ENCODE measurements at places on chromosomes 2 and 18.

- peak; percentile 45 for DNase-seq
Observed at GRCh38 chr18:13455960-13456481, 237.5 kb downstream of the LDLRAD4 start.

GRCh38 chr2:134122610-134123009, 131.3 kb upstream of the MGAT5 start:
- no peak for DNase-seq

DNA sequence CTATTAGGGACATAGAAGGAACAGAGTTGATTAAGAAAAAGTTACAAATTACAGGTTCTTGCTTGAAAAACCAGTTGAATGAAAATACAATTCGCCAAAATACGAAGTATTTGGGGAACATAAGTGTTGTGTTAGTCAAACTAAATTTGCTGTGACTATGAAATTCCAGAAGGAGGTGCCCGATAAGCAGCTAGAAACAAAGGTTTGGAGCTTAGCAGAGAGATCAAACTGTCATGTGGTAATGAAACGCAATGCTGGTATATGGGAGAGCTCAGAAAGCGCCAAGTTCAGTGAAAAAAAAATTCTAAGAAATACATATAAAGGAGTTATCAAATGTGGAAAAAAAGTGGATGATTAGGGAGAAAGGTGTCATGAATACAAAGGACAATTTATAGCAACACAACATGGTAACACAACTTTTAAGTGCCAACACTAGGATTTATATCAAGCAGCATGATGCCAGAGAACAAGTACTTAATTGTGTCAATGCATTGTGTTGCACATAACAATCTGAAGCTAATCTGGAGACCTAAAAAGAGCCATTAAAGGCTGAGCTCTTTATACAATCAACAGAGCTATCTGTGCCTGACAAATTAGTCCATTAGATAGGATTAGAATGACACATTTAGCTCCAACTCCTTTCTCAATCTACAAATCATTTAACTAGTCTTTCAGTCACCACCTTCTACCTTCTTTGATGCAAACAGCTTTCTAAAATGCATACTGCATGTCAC, 31.2 kb downstream of the SMAD2 start:
- no peak for DNase-seq

- DNase-seq, result no peak
Observed at GRCh38 chr2:19843992-19844515, 57.7 kb downstream of the TTC32 start.

- no peak for DNase-seq
Observed at GRCh38 chr2:602571-603359, 74.4 kb downstream of the TMEM18 start.

- no peak for DNase-seq
Observed at GRCh38 chr2:220509096-220509757, 881.8 kb downstream of the SLC4A3 start.

- no peak for DNase-seq
Observed at GRCh38 chr18:34730774-34731173, 20.7 kb downstream of the DTNA start.

DNA sequence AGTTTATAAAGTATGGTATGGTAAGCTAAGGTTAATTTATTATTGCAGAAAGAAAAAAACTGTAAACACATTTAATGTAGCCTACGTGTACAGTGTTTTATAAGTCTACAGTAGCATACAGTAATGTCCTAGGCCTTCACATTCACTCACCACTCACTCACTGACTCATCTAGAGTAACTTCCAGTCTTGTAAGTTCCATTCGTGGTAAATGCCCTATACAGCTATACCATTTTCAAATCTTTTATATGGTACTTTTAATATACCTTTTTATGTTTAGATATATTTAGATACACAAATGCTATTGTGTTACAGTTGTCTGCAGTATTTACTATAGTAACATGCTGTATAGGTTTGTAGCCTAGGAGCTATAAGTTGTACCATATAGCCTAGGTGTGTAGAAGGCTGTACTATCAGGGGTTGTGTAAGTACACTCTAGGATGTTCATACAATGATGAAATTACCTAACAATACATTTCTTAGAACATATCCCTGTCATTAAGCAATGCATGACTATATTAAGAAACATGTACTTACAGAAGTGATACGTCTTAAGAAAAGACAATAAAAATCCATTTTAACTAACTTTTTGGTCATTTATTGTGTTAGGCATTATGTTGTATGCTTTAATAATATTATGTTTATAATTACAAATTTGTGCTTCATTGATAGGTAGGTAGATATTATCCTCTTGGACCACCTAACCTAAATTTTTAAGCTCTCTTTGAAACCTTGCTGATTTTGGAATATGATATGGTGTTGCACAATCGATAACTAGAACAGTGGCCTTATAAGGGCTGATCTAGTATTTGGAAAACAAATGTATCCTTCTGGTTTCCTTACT, 51.9 kb downstream of the VRK2 start:
- no peak for DNase-seq

DNA sequence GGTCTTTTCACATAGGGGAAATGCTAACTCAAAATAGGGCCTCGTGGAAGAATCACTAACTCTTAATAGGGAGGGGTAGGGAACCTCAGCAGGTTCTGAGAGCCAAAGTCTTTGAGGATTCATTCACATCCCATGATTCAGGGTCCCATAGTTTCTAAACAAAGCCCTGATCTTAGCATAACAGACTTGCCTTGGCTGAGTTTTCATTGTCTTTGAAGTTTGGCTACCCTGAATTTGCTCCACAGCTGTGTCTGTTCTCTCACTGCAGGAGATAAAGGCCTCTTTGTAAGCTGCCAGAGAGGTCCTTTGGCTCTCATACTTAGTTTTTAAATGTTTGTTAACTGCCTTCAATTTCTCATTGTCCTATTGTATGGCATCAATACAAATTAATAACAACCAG, 54.5 kb downstream of the ZDBF2 start:
- DNase-seq, result no peak

DNA sequence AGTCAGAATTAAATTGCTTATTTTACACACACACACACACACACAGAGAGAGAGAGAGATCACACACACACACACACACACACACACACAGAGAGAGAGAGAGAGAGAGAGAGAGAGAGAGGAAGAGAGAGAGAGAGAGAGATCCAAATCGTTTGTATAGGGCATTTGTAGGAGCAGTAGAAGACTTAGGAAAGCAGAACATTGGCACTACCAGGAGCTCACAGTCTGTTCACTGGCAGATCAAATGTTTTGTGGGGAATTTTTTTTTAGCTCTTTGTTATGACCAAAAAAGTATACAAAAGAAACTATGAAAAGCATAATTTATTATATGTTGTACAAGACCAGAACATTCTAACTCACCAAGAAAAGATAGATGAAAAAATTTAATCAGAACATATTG, 81.8 kb downstream of the MBD5 start:
- DNase-seq, result no peak

- no peak for DNase-seq
Observed at GRCh38 chr2:175103191-175103590, 64.8 kb downstream of the ATF2 start.

DNA sequence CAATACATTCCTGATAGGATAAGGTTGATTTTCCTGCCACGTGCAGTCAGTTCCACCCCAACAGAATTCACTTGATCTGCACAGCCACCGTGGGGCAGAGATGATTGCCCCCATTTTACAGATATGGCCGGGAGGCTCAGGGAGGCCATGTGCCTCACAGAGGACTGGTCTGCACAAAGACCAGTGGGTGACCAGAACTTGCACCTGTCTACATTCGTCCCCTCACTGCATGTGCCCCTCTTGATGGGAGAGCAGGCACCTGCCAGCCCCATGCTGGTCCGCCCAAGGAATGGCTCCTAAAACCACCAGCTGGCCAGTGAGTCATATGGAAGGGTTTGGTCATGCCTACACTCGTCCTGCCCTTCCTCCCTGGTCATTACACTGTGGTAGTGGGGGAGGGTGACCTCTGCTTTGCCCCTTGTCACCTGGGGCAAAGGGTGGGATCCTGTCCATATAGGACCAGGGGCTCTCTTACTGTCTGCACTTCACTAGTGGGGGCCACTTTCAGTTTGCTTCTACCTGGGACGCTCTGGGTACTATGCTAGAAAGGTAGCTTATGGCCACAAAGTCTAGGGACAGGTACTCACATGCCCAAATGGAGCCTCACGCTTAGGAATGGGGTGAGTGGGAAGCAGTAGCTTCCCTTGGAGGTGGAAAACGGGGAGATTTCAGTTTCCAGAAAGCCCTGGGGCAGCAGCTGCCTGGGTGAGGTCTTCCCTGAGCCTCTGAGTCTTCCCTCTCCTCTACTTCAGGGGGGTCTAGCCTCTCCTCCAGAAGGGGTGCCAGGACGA, 14.7 kb downstream of the RRM2 start:
- DNase-seq, result no peak

DNA sequence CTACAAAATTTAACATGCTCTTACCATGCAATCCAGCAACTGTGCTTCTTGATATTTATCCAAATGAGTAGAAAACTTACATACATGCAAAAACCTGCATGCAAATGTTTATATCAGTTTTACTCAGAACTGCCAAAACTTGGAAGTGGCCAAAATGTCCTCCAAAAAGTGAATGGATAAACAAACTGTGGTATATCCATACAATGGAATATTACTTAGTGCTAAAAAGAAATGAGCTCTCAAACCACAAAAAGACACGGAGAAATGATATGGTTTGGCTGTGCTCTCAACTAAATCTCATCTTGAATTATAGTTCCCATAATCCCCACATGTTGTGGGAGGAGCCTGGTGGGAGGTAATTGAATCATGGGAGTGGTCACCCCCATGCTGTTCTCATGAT, 267.2 kb downstream of the ZEB2 start:
- DNase-seq, result no peak

- no peak for DNase-seq
Observed at GRCh38 chr18:62578980-62579511, 56.2 kb downstream of the ZCCHC2 start.

GRCh38 chr2:177746358-177746757, 326.2 kb downstream of the PDE11A start:
- no peak for DNase-seq

- DNase-seq, result no peak
Observed at GRCh38 chr18:8895987-8896619, 190.7 kb downstream of the MTCL1 start.

GRCh38 chr2:8922431-8922830, 81.1 kb downstream of the MBOAT2 start:
- DNase-seq, result peak; percentile 21

DNA sequence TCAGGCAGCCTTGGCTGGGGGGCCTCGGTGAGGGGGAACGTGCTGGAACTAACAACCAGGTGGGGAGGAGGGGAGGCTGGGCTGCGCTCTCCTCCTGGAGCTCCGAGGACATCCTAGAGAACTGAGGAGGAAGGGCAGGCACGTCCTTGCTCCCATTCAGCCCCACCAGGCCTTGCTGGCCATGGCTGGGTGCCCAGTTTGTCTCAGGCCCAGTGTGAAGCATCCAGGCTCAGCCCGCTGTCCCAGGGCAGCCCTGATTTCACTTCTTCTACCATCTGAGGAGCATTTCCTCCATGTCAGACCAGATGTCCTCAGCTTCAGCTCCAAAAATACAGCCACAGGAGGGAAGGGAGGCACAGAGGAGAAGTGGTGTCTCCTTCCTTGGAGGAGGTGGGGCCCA, 125.4 kb downstream of the CELF4 start:
- no peak for DNase-seq

DNA sequence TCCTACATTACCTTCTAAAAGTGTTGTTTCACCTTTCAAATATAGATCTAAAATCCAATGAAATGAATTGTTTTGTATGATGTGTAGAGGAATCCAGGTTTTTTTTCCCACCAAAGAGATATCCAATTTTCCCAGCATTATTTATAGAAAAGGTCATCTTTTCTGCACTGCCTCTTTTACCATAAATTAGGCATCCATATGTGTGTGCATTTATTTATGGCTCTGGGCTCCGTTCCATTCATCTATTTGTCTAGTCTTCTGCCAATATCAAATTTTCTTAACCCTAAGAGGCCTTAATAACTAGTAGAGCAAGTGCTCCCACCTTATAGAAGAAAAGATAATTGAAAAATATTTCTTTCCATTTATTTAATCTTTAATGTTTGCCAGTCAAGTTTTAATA, 88.3 kb downstream of the ATAD2B start:
- no peak for DNase-seq

GRCh38 chr2:86624267-86624547, 542 bp upstream of the RNF103 start:
- DNase-seq, result no peak

DNA sequence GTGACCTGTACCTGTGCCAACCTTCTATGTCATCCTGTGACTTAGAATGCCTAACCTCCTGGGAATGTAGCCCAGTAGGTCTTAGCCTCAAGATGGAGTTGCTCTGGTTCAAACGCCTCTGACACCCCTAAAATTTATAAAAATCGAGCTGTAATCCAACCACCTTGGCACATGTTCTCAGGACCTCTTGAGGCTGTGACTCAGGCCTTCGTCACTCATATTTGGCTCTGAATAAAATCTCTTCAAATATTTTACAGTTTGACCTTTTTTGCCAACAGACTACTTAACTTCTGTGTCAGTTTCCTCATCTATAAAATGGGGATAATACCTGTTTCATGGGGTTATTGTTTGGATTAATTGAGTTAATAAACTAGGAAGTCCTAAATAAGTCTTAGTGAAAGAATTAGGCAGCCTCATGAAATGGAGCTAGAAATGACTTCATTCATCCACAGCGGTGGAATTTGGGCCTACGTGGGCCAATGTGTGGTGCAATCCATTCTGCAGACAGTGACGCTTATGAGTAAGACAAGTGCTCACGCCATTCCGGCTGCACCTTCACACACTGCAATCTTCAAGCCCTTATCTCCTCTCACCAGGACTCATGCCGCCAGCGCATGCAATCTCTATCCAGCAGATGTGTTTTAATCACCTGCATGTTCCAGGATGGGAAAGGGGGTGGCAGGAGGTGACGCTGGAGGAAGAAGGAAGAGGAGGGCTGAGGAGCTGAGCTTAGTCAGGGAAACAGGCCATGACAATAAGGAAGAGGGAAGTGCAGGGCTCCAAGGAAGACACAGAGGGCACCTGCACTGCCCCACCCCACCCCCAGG, 2.0 kb upstream of the UBE2F start:
- no peak for DNase-seq

DNA sequence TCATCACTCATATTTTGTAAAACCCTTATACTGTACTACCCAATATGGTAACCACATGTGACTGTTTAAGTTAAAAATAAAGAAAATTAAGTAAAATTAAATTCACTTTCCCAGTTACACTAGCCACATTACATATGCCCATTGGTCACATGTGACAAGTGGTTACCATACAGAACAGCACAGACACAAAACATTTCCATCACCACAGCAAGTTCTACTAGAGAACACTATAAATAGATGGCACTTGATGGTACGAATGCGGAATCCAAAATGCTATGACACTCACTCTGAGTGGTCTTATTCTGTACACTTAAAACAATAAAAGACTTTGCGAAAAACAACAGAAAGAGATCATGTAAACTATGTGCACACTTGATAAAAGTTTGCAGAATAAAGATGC, 202.2 kb downstream of the PDE1A start:
- no peak for DNase-seq
